ENCODE measurements at places on chromosomes 5 and 9. TPM values are rescaled to one million over a fixed set of nuclear protein-coding genes. Genes with fewer than 3 reads are reported as not detected.

DNA sequence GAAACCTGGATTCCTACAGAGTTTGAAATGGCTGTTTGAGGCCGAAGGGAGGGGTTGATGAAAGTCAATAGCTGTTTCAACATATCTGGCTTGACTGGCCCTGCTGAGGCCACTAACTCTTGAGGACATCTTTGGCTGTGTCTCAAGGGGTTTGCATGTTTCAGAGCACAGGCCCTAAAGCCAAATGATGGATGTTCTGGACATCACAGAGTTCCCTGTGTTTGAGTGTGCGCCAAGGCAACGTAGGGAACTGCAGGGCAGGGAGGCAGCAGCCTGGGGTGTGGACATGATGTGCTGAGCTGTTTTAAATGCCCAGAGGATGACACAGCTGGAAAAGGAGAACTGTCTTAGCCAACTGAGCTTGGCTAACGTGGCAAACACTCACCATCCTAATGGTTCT lies 89.6 kb downstream of the RAPGEF1 start:
- DNase-seq: no peak

DNA sequence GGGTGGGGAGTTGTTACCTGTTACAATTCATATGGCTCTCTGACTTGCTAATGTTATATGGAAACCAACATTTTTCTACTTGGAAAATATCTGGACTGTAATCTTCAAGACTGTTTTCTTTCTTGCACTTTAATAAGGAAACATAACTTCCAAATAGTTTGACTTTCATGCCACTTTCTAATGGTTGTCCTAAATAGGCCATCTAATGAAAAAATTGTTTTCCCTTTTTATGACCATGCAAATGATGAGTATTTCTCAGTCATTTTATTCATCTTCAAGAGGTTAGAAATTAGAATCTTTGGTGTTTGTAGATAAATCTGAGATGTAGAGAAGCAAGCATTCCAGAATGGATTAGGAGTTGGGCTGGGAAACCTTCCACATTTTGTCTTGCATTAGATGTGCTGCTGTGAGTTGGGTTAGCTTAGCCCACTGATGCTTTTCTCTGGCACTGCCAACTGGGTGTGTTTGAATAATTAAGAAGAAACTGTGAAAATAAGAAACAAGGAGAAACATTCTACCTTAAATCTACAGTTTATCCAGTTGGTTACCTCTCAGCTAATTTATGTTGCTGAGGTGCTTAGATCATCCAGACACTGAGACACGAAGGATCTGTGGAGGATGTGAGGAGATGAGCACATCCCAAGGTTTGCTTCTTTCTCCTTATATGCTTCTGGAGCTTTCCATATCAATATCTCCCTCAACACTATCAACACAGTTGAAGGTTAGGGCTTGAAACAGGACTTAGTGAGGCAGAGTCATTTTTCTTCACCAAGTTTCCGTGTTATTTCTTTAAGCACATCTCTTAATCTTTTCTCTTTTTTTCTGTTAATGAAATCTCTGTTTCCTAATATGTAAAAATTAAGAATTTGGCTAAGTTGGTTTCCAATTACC lies 2.7 kb downstream of the RASGRF2 start:
- DNase-seq: no peak

SPINK4 gene
- not detected for total RNA-seq

GRCh38 chr5:56055859-56056258 lies 61.1 kb upstream of the IL6ST start:
- no peak for DNase-seq

ENTPD8 gene
- 0.24 TPM for total RNA-seq

- DNase-seq: no peak
Measured at GRCh38 chr5:154214371-154215106, 24.0 kb downstream of the GALNT10 start.

NUDCD2 gene
- 25.1 TPM for total RNA-seq

GRCh38 chr5:73709536-73710129 lies 83.6 kb downstream of the ARHGEF28 start:
- no peak for DNase-seq

FOXD1 gene
- 73.4 TPM for total RNA-seq

ZBED3 gene
- total RNA-seq: 18.0 TPM

- no peak for DNase-seq
Measured at GRCh38 chr5:97075649-97076048, 66.8 kb downstream of the LIX1 start.

DNA sequence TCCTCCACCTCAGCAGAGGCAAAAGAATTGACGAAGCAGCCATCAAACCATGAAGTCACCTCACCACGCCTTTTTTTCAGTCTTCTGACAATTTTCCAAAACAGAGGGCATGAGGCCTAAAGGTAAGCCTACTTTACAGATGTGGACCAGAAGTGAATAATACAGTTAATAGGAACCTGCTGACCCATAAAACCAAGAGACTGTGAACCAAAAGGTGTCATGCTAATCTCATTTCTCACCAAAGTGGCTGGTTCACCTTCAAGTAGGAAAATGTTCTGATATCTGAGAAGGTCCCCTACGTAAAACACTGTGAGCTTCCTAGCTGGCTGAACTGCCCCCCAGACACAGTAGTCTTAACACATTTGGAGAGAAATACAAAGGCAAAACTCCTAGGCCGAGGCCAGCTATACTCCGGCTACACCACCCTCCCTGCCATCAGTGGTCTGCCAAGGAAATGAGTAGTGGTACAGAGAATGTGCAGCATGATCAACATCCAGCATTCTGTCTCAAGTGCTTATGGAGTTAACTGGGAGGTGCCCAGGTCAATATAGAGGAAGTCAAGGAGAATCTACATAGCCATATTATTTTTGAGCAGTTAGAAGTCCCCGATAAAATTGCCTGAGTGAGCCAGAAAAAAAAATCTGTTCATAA lies 19.3 kb upstream of the F2RL2 start:
- no peak for DNase-seq

- peak; percentile 92 for DNase-seq
Measured at GRCh38 chr5:83721953-83722901, 1.6 kb upstream of the HAPLN1 start.

GRCh38 chr5:168948746-168949145 lies 352.2 kb downstream of the SLIT3 start:
- no peak for DNase-seq

GRCh38 chr9:130651221-130651620 lies 13.2 kb upstream of the PRDM12 start:
- DNase-seq: no peak

TSSK1B gene
- total RNA-seq: 0.42 TPM

- DNase-seq: no peak
Measured at GRCh38 chr9:6459718-6460117, 46.7 kb downstream of the UHRF2 start.

DNA sequence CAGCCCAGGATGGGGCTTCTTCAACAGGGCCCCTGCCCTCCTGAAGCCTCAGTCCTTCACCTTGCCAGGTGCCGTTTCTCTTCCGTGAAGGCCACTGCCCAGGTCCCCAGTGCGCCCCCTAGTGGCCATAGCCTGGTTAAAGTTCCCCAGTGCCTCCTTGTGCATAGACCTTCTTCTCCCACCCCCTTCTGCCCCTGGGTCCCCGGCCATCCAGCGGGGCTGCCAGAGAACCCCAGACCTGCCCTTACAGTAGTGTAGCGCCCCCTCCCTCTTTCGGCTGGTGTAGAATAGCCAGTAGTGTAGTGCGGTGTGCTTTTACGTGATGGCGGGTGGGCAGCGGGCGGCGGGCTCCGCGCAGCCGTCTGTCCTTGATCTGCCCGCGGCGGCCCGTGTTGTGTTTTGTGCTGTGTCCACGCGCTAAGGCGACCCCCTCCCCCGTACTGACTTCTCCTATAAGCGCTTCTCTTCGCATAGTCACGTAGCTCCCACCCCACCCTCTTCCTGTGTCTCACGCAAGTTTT lies 23.6 kb downstream of the PCDHGC5 start:
- no peak for DNase-seq

- DNase-seq: no peak
Measured at GRCh38 chr5:93584596-93585040, 1.6 kb downstream of the NR2F1 start.

MORN5 gene
- not detected for total RNA-seq

DNA sequence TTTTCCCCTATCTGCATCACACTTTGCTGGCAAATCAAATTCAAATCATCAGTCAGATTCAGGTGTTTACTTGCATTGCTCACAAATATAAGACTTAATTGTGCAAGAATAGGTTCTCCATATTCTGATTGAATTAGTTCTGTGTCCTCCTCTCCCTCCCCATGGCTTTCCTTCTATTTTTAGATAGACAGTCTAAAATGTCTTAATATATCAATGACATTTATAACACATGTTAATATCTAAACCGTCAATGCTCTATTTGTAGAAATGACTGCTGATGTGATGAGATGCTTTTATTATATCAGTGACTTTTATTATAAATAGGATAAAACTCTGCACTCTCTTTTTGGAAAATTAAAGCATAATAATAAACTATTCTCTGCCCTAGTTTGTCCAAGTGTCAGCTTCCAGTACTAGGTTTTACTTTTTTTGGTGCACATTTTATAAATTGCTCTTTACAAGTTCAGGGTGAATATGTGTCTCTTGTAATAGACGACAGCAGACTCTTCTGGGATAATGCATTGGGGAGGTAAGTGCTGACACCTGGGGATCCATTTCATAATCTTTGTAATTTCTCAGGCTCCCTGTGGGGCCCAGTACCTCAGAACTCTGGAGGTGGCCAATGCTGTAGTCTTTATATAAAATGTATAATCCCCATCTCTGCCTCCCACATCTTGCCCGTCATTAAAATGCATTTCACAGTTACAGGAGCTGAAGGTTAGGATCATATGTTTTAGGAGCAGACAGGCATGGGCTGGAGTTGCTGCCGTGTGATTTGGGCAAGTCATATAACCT lies 321.5 kb downstream of the BRINP1 start:
- DNase-seq: no peak

SPATA31A3 gene
- total RNA-seq: not detected

- no peak for DNase-seq
Measured at GRCh38 chr5:1130218-1130946, 18.5 kb upstream of the SLC12A7 start.

GRCh38 chr5:154740957-154741356 lies 14.2 kb upstream of the LARP1 start:
- no peak for DNase-seq

FCN2 gene
- total RNA-seq: not detected

GRCh38 chr9:10366171-10366779 lies 246.5 kb downstream of the PTPRD start:
- DNase-seq: no peak

HTR1A gene
- not detected for total RNA-seq

DNA sequence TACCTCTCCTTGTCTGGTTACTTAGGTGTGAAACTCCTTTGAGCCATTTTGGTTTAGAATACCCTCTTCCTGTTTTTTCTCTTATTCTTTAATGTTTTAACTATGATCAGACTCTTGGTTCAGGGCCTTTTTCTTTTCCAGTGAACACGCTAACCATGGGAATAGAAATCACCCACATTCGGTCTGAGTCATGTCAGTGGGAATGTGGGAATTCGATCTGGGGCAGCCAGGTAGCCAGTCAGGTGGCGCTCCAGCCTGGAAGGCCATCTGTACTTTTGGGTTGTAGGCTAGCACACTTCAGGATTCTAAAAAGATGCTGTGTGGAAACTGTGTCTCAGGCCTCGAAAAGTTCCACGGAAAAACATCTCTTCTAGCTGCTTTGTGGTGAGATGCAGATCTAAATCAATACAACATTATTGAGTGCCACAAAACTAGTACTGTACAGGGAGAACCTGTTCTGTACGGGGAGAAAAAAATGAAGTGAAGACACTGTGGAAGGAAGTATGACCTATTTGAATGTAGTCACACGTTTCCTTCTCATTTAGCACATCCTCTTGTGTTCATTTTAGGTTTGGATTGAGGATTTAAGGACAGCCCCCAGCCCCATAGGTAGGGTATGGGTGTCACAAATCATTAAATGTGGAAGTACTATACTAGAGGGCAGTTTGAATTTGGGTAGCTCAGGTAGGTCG lies 36.4 kb downstream of the SNX30 start:
- no peak for DNase-seq

DNA sequence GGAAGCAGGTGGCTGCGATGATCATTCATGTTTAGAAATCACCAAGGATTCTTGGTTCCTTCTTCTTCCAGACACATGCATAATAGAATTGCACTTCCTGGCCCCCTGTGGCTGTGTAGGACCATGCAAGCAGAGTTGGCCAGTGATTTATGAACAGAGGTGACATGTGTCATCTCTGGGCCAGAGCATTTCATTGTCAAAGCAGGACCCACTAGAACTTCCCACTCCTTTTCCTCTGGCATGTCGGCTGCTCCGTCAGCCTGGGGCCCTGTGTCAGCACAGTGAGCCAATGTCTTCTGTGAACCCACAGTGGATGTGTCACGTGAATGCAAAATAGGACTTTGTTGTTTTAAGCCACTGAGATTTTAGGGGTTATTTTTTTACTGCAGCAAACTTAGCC lies 59.2 kb downstream of the HSD17B3 start:
- no peak for DNase-seq

DNA sequence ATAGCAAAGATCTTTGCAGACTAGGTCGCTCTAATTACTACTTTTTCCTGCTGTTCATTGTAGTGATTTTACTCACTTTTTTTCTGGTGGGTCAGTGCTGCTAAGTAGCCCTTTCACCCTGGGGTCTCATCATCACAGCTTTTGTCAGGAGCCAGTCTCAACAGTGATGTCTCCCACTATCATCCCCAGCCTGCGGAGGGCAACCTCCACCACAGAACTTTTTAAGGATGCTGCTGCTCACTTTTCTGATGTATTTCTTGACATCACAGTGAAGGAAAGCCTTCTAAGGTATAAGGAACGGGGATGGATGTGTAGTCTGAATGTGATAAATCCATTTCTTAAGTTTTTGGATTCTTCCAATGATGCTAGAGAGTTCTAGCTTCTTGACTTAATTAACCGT lies 242.5 kb upstream of the RIOK2 start:
- no peak for DNase-seq

DNA sequence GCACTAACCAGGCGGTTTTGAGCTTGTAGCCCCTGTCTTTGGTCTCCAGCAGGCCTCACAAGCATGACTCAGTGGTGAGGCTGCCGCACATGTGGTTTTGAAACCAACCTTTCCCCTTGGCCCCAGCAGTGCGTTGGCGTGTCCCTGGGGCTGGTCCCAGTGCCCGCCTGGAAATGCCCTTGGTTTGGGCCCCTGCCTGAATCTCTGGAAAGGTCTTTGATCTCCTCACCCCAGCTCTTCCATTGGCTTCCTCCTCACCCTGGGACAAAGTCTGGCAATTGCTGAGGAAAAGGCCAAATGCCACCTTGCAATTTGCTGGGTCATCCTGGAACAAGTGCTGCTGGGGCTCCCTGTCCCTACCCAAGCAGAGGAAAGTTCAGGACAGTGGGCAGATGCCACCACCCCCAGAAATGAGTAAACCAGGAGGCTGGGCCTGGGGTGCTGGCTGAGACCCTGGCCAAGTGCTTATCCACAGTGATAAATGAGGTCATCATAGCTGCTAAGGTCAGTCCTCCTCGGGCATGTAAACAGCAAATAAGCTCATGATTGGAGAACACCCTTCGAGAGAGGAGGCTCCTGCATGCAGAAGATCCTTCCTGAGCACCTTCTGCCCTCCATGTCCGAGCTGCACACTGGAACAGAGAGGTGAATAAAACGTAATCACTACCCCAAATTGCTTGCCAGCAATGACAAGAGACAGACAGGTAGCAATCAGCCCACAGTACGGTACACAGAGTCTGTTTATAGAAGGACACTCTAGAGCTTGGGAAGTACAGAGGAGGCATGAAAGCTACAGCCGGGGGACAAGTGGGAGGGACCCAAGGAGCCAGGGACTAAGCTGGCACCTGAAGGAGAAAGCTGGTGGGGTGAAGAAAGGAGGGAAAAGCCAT lies 98.9 kb upstream of the CPEB4 start:
- DNase-seq: no peak

Measured in osteocyte (in vitro differentiated cells).